ENCODE measurements at places on chromosomes 2 and 18.

DNA sequence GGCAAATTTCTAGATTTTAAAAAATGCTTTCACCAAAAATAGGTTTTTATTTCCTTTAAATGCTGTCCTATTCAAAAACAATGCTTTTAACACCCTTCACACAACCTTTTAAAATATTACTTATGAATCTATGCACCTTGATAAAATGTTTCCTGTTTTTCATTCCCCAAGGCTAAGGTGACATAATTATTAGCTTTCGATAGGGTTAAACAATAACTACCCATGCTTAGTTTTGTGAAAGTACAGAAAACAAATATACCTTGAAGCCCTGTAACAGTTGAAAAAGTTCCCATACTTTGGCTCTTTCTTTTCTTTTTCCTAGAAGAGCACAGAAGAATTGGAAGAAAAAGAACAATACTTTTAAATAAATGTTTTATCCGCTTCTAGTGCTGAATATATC lies 54.9 kb upstream of the ITPRID2 start:
- ATAC-seq: no peak

- ATAC-seq: peak; percentile 89
Observed at GRCh38 chr18:49548229-49548636, 13.6 kb upstream of the LIPG start.

GRCh38 chr2:184875212-184875611 lies 276.9 kb downstream of the ZNF804A start:
- no peak for ATAC-seq

- no peak for ATAC-seq
Observed at GRCh38 chr2:53753041-53753440, 14.6 kb upstream of the CHAC2 start.

DNA sequence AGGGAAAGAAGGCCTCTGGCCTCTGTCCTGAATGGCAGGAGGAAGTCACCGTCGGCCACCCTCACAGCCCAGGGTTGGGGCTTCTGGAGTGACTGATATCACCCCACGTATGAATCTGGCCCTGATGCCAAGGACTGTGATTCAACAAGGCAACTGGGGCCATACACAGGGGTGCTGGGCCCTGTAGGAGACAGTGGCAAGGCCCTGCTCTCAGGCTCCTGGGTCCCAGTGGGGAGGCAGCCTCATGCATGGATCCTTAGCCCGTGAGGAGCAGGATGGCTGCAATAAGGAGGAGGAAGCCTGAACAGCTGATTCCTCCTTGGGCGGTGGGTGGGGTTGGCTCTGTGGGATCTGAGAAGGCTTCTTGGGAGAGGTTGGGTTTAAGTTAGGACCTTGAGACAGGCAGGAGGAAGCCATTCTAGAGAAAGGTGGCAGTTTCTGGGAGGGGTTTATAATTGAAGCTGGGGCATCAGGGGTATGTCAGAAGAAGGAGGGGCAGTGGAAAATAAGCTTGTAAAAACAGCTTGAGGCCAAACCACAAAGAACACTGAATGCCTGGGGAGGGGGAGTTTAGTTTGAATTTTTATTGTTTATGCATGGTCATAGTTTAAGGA lies 42.8 kb upstream of the LAPTM4A start:
- ATAC-seq: no peak

DNA sequence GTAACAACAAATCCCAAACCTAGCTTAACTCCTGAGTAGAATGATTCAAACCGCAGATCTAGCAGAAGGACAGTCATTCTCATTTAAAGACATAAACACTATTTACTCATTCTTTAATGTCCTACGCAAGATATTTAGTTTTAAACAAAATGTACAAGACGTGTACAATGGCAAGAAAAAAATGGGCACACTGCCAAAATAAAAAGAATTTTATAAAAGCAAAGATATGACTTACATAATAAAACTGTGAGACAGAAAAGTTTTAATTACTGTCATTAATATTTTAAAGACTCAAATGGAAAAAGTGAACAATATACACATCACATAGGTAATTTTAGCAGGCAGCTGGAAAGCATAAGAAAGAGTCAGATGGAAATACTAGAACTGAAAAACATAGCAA lies 157.8 kb downstream of the GALNT13 start:
- ATAC-seq: no peak

DNA sequence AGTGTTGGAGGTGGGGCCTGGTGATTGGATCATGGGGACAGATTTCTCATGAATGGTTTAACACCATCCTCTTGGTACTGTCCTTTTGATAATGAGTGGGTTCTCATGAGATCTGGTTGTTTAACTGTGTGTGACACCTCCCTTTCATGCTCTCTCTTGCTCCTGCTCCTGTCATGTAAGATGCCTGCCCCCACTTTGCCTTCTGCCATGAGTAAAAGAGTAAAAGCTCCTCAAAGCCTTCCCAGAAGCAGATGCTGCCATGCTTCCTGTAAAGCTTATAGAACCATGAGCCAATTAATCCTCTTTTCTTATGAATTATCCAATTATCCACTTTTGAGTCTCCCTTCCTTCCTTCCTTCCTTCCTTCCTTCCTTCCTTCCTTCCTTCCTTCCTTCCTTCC lies 317.7 kb downstream of the RDH14 start:
- ATAC-seq: no peak

GRCh38 chr2:203033395-203033794 lies 18.7 kb downstream of the NBEAL1 start:
- no peak for ATAC-seq

- ATAC-seq: no peak
Observed at GRCh38 chr2:101195871-101196661, 44.9 kb upstream of the TBC1D8 start.

- ATAC-seq: no peak
Observed at GRCh38 chr2:57965219-57965618, 81.4 kb upstream of the VRK2 start.

DNA sequence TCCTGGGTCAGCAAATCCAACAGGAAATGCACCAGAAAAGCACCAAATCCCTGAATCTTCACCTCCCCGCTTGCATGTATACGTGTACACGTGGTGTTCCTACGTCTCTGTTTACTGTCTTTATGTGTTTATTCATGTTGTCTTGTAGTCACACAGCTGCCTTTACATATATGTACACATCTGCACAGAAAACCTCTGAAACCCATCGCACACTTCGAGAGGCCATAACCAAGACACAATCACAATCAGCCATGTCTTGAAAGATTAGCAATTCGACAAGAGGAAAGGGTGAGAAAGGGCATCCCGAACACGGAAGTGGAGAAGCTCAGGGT lies 98.1 kb downstream of the PLB1 start:
- peak; percentile 5 for ATAC-seq

DNA sequence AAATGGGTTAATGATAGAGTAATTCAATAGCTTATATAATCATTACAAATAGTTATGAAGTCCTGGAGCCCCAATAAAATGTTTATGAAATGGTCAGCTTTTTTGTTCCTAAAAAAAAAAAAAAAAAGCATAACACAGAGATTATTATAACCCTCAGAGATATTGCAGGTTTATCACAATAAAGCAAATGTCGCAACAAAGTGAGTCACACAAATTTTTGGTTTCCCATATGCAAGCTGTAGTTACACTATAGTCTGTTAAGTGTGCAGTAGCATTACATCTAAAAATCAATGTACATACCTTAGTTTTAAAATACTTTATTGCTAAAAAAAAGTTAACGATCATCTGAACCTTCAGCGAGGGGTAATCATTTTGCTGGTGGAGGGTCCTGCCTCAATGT lies 20.0 kb downstream of the WDFY1 start:
- ATAC-seq: no peak

DNA sequence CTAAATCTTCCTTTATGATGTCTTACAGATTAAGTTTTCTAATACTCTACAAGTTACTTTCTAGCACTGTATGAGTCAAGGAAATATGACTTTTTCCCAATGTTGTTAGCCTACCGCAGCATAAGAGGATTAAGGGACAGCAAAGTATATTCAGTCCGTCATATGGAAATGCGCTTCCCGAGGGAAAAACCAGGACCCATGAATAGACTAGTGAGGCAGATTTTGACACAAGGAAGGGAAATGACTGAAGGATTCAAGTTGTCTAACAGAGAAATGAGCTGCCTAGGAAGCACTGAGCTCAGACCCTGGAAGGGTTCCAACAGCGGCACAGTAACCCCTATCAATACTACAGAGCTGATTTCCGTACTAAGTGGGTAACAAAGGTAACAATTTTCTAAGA lies 12.0 kb downstream of the SEPTIN10 start:
- no peak for ATAC-seq

- peak; percentile 12 for ATAC-seq
Observed at GRCh38 chr2:200862532-200863000, 1.9 kb downstream of the CLK1 start.

DNA sequence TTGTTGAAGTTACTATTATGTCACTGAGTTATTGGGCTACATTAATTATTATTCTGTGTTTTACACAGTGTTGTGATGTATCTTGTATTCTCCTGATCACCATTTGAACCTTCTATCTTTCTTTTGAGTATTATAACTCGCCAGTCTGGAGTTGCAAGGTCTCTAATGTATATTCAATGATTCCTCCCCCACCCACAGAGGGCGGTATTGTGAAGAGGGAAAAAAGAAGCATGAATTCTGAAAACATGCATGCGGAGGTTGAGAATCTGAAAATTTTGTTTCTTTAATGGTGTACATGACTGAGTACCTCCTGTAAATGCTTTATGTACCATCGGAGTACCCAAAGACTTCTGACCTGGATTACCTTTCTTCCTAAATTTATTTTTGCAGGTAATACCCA lies 266.6 kb downstream of the NR4A2 start:
- ATAC-seq: no peak

- no peak for ATAC-seq
Observed at GRCh38 chr18:5500158-5500939, 43.4 kb downstream of the EPB41L3 start.

DNA sequence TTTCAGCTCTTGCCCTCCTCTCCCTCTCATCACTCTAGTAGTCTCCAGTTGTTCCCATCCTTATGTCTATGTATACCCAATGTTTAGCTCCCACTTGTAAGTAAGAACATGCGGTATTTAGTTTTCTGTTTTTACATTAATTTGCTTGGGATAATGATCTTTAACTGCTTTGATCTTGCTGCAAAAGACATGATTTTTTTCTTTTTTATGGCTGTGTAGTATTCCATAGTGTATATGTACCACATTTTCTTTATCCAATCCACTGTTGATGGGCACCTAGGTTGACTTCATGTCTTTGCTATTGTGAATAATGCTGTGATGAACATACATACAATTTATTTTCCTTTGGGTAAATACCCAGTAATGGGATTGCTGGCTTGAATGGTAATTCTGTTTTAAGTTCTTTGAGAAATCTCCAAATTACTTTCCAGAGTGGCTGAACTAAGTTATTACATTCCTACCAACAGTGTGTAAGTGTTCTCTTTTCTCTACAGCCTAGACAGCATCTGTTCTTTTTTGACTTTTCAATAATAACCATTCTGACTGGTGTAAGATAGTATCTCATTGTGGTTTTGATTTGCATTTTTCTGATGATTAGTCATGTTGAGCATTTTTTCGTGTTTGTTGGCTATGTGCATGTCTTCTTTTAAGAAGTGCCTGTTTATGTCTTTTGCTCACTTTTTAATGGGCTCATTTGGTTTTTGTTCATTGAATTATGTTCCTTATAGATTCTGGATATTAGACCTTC lies 179.6 kb upstream of the SLC39A10 start:
- ATAC-seq: peak; percentile 97

- ATAC-seq: peak; percentile 85
Observed at GRCh38 chr18:55546851-55547704, 40.9 kb downstream of the TCF4 start.

GRCh38 chr18:54035927-54036326 lies 188.5 kb downstream of the MBD2 start:
- no peak for ATAC-seq

GRCh38 chr2:240819858-240820606 lies at the start of gene KIF1A:
KIF1A (minus strand) TSS chr2:240820219; CDS start chr2:240797752, 22,467 bp downstream.
- ATAC-seq: no peak
